ENCODE measurements at places on chromosomes 3 and 15. TPM values are rescaled to one million over a fixed set of nuclear protein-coding genes. Genes with fewer than 3 reads are reported as not detected.

The ATP8B4 gene
- 32.3 TPM for total RNA-seq

The GP9 gene
- total RNA-seq: not detected

The GOLGA8S gene
- total RNA-seq: not detected

The ACAD9 gene
- total RNA-seq: 48.9 TPM

The RFX7 gene
- 6.7 TPM for total RNA-seq

The PEX11A gene
- 36.1 TPM for total RNA-seq

The SRGAP3 gene
- 5.3 TPM for total RNA-seq

The TMEM212 gene
- not detected for total RNA-seq

The EPB42 gene
- total RNA-seq: 1.4 TPM

GRCh38 chr15:45132844-45133560 is 3.2 kb downstream of the DUOX1 start:
- no peak for DNase-seq

DNA sequence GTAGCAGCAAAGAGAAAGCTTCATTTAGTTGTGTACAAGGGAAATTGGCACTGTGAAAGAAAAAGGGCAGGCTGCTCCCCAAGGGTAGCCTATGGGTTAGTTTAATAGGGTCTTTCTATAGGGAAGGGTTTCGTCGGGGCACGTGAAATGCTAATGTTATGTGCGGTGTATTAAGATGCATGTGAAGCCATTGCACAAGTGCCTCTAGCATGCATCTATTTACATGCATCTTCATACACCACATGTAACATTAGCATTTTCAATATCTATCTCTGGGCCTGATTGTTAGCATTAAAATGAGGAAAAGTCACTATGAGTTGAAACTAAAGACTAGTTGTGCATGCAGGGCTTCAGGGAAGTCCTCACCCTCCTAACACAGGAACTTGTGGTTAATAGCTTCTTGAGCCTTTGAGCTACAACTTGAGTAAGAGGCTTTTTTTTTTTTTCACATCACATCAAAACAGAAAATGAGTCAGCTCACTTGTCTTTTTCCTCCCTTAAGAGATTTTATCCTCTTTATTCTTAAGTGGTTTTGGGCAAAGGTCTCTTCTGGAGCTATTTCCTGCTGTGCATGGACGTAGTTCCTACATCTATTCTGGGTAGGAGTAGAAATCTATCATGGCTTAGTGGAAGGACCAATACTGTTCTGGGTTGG is 613.4 kb downstream of the ZPLD1 start:
- DNase-seq: no peak

GRCh38 chr15:50854601-50855490 is 53.6 kb upstream of the AP4E1 start:
- DNase-seq: no peak

DNA sequence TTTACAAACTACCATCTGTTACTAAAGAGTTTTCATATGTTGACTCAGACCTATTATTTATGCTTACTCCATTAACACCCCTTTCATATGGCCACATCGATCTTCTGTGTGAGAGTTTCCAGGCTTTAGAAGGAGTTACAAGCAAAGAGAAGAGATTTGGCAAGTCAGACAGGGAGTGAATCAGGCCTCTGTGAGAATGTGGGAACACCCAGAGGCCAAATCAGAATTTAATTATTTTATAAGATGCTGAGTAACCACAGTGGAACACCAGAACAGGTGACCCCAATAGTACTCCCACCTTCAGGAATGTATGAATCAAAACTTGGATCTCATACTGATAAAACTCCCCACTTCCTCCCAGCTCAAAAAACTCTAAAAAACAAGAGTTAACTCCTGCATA is 42.0 kb downstream of the IFT57 start:
- DNase-seq: no peak

DNA sequence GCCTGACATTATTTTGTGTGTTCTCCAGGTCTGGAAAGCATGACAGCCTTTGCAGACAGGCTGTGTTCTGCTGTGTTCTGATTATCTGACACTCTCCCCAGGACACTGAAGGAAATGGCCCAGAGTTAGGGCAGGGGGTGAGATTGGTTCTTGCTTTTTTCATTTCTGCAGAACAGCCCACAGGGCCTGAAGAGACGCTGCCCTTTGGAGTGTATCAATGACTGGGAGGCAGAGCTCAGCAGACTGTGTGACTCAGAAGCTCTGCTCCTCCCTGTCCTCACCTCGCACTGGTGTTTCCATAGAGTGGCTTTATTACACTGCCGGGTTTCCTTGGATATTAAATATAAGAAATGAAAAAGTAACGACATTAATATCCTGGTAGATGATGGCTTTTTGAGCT is 523.6 kb downstream of the NTRK3 start:
- no peak for DNase-seq

DNA sequence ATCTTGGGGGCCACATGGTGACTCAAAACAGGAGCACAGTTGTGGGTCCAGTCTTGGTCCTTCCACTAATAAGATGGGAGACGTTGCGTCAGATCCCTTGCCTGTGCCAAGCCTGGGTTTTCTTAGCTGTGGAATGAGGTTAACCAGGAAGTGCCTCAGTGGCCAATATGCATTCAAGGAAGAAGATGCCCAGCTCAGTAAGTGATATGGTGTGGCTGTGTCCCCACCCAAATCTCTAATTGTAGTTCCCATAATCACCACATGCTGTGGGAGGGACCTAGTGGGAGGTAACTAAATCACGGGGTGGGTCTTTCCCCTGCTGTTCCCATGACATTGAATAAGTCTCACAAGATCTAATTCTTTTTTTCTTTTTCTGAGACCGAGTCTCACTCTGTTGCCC is 6.4 kb downstream of the ALG1L2 start:
- DNase-seq: no peak

GRCh38 chr15:74655424-74655823 is 39.8 kb downstream of the CLK3 start:
- no peak for DNase-seq

- DNase-seq: no peak
Measured at GRCh38 chr3:63037116-63037515, 161.9 kb upstream of the CADPS start.

DNA sequence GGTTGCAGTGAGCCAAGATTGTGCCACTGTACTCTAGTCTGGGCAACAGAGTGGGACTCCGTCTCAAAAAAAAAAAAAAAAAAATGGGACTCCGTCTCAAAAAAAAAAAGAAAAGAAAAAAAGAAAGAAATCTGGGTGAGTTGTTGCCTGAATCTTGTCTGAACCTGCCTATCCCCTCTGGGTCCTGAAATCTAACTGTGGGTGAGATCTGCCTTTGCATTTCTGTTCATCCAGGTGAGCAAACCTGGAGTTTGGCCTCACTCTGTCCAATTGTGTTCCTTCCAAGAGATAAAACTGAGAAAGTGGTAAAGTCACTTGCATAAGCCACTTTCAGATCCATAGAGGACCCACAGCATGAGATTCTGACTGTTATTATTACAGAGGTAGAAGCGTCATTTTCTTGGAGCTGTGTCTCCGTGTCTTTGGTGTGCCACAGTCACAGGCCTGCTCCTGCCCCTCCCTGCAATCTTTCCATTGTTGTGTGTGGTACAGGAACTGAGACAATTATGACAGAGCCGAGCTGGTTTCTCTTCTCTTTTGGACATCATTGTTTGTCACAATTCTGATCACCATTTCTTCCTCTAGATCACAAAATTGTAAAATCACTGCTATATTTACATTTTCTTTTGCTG is 235.9 kb downstream of the LPP start:
- no peak for DNase-seq
